Hepatocyte (in vitro differentiated cells): ENCODE measurements at places on chromosomes 1 and 21. TPM values are rescaled to one million over a fixed set of nuclear protein-coding genes. Genes with fewer than 3 reads are reported as not detected.

- no peak overlapping the region for H3K27ac ChIP-seq
- DNase-seq, result no peak
- H3K27me3 ChIP-seq, result no peaks in the 10 kb centered on the region
- H3K36me3 ChIP-seq, result no peaks in the 10 kb centered on the region
These were observed 74.1 kb downstream of the CRB1 start for GRCh38 chr1:197342044-197342565.

- no peak overlapping the region for H3K4me3 ChIP-seq
- no peaks in the 10 kb centered on the region for H3K36me3 ChIP-seq
- no peak for DNase-seq
- no peaks in the 10 kb centered on the region for H3K4me1 ChIP-seq
These were observed 111.4 kb upstream of the SNX7 start for GRCh38 chr1:98550076-98550475.

DNA sequence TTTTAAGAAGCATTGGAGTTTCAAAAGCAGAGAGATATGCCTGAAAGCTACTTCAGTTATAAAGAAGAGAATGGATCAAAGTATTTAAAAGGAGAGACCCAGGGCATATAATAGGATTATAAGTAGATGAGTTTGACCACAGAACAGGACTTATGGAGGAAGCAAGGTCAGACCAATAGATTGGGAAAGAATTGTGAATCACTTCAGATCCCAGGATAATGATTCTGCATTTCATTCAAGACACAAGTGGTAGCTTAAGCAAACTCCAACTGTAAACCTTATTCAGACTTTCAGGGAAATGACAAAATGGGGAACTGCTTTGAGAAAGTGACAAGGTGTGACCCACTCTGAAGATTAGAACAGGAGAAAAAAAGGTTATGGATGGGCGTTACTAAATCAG is 18.9 kb upstream of the OR10J5 start:
- H3K4me3 ChIP-seq, result no peak overlapping the region
- no peak overlapping the region for H3K27ac ChIP-seq
- no peaks in the 10 kb centered on the region for H3K27me3 ChIP-seq
- H3K4me1 ChIP-seq, result no peaks in the 10 kb centered on the region
- H3K36me3 ChIP-seq, result no peaks in the 10 kb centered on the region
- DNase-seq, result no peak

- no peak for DNase-seq
- no peaks in the 10 kb centered on the region for H3K36me3 ChIP-seq
- no peak overlapping the region for H3K27ac ChIP-seq
- no peak overlapping the region for H3K4me3 ChIP-seq
- H3K4me1 ChIP-seq, result peaks cover 49% of the 10 kb centered on the region
- H3K27me3 ChIP-seq, result no peaks in the 10 kb centered on the region
These were observed 48.0 kb downstream of the MAN1C1 start for GRCh38 chr1:25664357-25665199.

DNA sequence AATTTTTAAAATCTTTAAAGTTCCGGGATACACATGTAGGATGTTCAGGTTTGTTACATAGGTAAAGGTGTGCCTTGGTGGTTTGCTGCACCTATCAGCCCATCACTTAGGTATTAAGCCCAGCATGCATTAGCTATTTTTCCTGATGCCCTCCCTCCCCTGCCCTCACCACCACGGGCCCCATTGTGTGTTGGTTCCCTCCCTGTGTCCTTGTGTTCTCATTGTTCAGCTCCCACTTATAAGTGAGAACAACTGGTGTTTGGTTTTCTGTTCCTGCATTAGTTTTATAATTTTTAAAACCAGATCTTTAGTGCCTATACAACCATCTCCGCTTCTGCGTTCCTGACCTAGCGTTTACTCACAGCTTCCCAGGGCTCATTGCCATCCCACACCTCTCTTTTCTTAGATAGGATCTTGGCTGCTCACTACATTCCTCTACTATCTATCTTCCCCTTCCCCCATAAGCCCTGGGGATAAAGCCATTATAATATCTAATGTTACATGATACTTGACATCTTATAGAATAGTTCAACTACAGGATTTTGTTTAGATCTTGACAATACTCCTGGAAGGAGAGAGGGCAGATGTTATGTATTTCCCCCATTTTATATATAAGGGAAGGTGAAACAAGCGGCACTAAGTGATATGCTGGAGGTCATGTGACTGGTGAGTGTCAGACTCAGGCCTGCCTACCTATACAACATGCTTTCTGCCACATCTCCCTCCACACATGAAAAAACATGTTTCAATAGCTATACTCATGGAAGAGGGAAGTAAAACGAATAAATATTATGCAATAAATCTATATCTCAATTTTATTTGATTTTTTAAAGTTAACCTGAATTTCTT is 52.3 kb upstream of the DNAJC6 start:
- no peak for DNase-seq
- H3K36me3 ChIP-seq, result no peaks in the 10 kb centered on the region
- peaks cover 2% of the 10 kb centered on the region for H3K27me3 ChIP-seq
- H3K4me3 ChIP-seq, result no peak overlapping the region

DNA sequence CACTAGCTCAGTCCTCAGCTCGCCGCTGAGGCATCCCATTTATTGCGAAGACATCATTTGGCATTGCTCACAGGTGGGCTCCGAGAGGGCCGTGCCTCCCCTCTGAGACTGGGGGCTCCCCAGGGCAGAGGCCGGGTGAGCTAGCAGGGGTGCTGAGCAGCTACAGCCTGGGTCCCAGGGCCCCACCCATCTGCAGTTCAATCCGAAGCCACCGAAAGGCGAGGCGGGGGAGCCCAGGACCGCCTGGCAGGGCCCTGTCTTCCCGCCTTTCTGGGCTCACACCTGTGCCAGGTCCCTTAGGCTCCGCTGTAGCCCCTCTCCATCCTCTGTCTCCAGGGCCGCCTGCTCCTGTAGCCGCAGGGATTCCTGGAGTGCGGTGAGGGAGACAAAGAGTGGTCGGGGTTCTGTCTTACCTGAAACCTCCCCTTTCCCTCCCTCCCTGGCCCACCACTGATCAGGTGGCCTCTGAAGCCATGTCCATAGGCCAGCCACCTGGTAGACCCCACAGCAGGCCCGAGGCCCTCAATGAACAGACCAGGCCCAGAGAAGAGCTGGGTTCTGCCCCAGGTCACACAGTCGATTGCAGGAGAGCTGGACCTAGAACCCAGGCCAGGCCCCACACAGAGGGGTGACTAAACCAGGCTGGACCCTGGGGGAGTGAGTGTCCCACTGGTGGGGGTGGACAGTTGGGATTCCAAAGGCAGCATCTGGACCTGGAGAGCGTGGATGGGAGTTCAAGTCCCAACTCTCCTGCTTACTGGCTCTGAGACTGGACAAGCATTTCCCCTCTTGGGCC is 18.1 kb upstream of the NBPF1 start:
- H3K4me1 ChIP-seq, result no peaks in the 10 kb centered on the region
- peaks cover 6% of the 10 kb centered on the region for H3K36me3 ChIP-seq
- H3K27me3 ChIP-seq, result no peaks in the 10 kb centered on the region
- no peak for DNase-seq
- H3K27ac ChIP-seq, result no peak overlapping the region
- no peak overlapping the region for H3K4me3 ChIP-seq

DNA sequence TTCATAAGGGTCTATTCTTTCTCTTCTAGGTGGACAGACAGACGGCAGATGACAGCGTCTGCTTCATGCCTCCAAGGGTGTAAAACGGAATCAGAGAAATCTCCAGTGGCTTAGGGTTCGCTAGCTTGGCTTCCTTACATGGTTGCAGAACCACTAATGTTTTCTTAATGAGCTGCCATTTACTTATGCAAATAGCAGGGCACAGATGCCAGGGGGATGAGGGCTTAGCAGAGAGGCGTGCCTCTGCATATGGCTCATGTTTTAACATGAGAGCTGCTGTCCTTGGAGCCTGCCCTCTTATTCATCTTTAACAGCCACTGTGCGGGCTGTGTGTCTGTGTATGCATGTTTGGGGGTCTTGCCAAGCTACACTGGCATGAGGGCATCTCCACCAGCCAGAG is 119.6 kb downstream of the IER5 start:
- no peak overlapping the region for H3K4me3 ChIP-seq
- H3K27me3 ChIP-seq, result no peaks in the 10 kb centered on the region
- H3K4me1 ChIP-seq, result no peaks in the 10 kb centered on the region
- no peak overlapping the region for H3K27ac ChIP-seq

GRCh38 chr1:83769594-83770318 is 229.2 kb downstream of the TTLL7 start:
- DNase-seq, result no peak
- H3K27me3 ChIP-seq, result no peaks in the 10 kb centered on the region
- H3K27ac ChIP-seq, result no peak overlapping the region
- H3K4me3 ChIP-seq, result no peak overlapping the region

- no peak overlapping the region for H3K4me3 ChIP-seq
- no peak for DNase-seq
- H3K27ac ChIP-seq, result no peak overlapping the region
- H3K27me3 ChIP-seq, result no peaks in the 10 kb centered on the region
- no peaks in the 10 kb centered on the region for H3K36me3 ChIP-seq
- H3K4me1 ChIP-seq, result peaks cover 9% of the 10 kb centered on the region
These were observed 16.0 kb downstream of the MEF2D start for GRCh38 chr1:156484480-156485058.

DNA sequence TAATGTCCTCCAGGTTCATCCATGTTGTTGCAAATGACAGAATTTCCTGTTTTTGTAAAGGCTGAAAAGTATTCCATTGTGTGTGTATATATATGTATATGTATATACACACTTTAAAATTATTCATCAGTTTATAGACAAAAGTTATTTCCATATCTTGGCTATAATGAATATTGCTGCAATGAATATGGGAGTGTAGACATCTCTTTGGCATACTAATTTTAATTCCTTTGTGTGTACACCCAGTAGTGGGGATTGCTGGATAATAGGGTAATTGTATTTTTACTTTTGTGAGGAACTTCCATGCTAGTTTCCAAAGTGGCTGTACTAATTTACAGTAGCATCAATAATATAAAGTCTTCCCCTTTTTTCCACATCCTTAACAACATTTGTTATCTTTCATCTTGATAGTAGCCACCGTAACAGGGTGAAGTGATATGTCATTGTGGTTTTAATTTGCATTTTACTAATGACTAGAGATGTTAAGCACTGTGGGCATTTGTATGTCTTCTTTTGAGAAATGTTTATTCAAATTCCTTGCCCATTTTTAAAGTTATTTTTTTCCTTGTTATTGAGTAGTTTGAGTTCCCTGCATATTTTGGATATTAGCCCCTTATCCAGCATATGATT is 243.0 kb downstream of the PDE4B start:
- no peaks in the 10 kb centered on the region for H3K4me1 ChIP-seq
- no peaks in the 10 kb centered on the region for H3K36me3 ChIP-seq
- peaks cover 9% of the 10 kb centered on the region for H3K27me3 ChIP-seq
- no peak overlapping the region for H3K4me3 ChIP-seq
- no peak for DNase-seq

DNA sequence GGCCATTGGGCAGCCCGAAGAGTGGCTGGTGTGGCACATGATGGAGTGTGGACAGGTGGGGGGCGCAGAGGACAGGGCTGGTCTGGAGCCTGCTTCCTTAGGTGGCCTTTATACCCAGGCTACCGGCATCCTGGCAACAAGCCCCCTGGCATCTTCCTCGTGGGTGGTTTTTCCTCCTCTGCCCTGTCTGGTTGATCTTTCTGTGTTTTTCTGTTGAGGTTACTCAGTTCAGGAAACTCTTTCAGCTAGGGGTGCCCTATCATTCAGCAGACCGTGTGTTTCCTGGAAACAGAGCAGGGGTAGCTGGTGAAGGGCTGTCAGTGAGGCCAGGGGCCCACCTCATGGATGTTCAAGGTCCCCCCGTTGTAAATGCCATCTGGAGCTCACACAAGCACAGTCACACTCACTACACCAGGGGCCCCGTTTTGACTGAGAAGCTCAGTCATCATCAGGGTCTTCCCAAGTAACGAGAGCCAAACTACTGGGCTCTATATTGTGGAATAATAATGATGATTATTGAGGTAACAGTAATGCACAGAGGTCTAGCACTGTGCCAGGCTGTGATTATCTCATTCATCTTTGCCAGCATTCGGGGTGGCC is at the start of gene KRTAP12-4:
TSS of gene KRTAP12-4 (minus strand) at position 84 of the 600 bp plus-strand sequence. CDS start at position 39, 45 bp downstream.
- H3K27ac ChIP-seq, result no peak within 1 kb of the TSS
- H3K4me1 ChIP-seq, result no peaks in the 10 kb centered on the region
- H3K4me3 ChIP-seq, result no peak within 1 kb of the TSS
- H3K36me3 ChIP-seq, result no peaks in the 10 kb centered on the region
- no peak for DNase-seq

GRCh38 chr1:43455213-43455889 is 1.6 kb upstream of the HYI start:
- H3K27ac ChIP-seq, result peak overlapping the region; percentile 89
- DNase-seq, result no peak
- no peaks in the 10 kb centered on the region for H3K36me3 ChIP-seq
- H3K4me3 ChIP-seq, result no peak overlapping the region
- no peaks in the 10 kb centered on the region for H3K27me3 ChIP-seq

DNA sequence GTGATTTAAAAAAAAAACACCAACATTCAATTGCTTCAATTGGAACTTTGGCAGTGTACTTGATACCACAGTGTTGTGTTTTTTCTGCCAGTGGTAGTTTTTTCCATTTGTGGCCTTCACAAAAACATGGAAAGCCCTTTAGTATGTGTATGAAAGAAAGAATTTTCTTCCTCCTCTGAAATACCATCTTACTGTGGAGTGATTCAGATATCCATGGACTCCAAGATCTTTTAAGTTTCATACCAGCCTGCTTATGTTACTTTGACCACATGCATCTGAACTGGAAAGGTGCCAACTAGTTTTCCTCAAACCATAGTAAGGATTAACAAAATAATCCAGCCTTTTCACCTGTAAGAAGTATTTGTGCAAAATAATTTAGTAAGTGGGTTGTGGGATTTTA is 3.4 kb downstream of the PPP2R5A start:
- H3K4me1 ChIP-seq, result peaks cover 23% of the 10 kb centered on the region
- no peaks in the 10 kb centered on the region for H3K36me3 ChIP-seq
- DNase-seq, result no peak
- no peak overlapping the region for H3K27ac ChIP-seq

GRCh38 chr1:37720231-37721130 is 28.2 kb downstream of the CDCA8 start:
- no peaks in the 10 kb centered on the region for H3K4me1 ChIP-seq
- H3K36me3 ChIP-seq, result no peaks in the 10 kb centered on the region

NPL gene
- total RNA-seq, result 6.4 and 10.2 TPM in 2 replicates

LCA5L gene
- total RNA-seq, result 0.37 and 0.72 TPM in 2 replicates

TMEM240 gene
- 4.3 and 6.2 TPM in 2 replicates for total RNA-seq

S100A2 gene
- total RNA-seq, result 1.7 and 4.2 TPM in 2 replicates

HORMAD1 gene
- 0.50 TPM in 1 of 2 replicates, not detected in the other for total RNA-seq

C1orf87 gene
- total RNA-seq, result not detected in 2 replicates
